Right renal cortex interstitium (tissue), 3 donors: ENCODE measurements at places on chromosomes 5 and 9.

- DNase-seq, result peak; percentile 32
These were observed 140.1 kb downstream of the DOCK2 start for GRCh38 chr5:169777159-169777558.

GRCh38 chr5:176873541-176874172 lies 25.5 kb downstream of the HK3 start:
- DNase-seq, result no peak

- DNase-seq, result no peak
These were observed 48.6 kb downstream of the NACC2 start for GRCh38 chr9:136046554-136046920.

- no peak for DNase-seq
These were observed 104.3 kb downstream of the NFIB start for GRCh38 chr9:14209399-14210345.

- no peak for DNase-seq
These were observed 2.4 kb downstream of the MACIR start for GRCh38 chr5:103260951-103261350.

DNA sequence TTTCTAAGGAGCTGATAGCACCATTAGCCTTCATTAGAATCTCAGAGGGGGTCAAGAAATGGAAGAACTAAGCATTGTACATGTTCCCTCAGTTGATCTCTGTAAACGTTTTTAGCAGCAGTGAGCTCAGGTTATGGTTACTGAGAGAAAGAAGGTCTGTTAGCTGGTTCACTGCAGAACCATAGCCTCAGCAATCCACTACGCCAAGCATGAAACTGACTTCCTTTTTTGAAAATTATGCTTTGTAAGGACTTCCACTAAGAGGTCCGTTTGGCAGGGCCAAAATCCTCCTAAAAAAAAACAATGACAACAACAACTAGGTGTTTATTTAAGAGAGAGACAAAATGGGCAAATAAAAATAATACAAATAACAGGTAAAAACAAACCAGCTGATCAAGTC lies 273.3 kb downstream of the AOPEP start:
- DNase-seq, result no peak

GRCh38 chr5:94433397-94434163 lies 184.8 kb downstream of the KIAA0825 start:
- no peak for DNase-seq

DNA sequence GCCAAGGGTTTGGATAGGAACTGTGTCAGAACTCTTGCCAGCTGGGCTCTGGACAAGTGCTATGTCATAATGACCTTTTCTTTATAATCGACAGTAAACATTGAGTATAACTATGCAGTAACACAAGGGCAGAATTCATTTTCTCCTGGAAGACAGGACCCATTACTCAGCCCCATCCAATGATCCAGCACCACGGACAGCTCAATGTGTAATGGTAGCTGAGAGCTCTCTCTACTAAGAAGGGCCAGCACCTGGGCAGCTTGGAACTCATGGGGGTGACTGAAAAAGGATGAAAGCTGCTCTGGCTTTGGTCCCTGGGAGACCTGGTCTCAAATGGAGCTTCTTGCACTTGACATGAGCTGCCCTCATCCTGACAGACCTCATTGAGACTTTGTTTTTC lies 347.8 kb downstream of the TRIM32 start:
- peak; percentile 16 for DNase-seq

- no peak for DNase-seq
These were observed 103.2 kb downstream of the AK8 start for GRCh38 chr9:132774886-132775285.

- DNase-seq, result no peak
These were observed 67.4 kb upstream of the CCDC112 start for GRCh38 chr5:115363879-115364278.

DNA sequence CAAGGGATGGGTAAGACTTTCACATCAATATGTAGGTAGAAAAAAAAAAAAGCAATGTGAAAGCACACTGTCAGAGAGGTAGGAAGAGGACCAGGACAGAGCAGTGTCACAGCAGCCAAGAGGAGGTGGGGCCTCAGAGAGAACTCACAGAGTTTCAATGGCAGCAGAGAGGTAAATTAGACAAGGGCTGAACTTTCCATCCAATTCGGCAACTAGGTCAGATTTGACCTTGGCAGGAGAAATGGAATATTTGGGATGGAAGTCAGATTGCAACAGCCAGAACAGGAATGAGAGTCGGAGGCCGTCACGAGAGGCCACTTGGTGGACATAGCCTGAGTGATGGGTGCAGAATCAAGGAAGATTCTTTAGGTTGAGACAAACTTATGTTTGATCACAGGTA lies 57.7 kb downstream of the ENC1 start:
- no peak for DNase-seq

- no peak for DNase-seq
These were observed 106.7 kb upstream of the OSMR start for GRCh38 chr5:38739011-38739704.
